ENCODE measurements at places on chromosomes 1 and 21. TPM values are rescaled to one million over a fixed set of nuclear protein-coding genes. Genes with fewer than 3 reads are reported as not detected.

GPR157 gene
- total RNA-seq = 4.9 TPM

SMCP gene
- not detected for total RNA-seq

SLC22A15 gene
- 7.1 TPM for total RNA-seq

PRRX1 gene
- total RNA-seq = not detected
